GM10248 (cell line): ENCODE measurements at places on chromosomes 2 and 18.

DNA sequence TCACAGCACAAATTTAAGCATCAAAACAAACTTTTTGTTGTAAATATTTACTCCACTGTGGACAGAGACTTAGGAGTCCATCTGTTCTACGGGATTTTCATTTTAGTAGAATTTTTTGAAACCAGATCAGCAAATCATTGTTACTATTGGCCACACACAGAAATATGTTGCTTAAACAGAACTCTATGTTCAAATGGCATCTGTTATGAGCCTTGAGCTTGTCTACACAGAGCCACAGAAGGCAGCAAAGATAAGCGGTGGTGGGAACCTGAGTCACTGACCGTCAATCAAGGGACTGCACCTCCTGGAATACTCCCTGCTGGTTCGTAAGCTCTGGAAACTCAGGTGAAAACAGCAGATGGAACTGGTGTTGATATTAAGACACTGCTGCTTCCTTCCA is 156.8 kb downstream of the TMEM200C start:
- DNase-seq, result no peak

DNA sequence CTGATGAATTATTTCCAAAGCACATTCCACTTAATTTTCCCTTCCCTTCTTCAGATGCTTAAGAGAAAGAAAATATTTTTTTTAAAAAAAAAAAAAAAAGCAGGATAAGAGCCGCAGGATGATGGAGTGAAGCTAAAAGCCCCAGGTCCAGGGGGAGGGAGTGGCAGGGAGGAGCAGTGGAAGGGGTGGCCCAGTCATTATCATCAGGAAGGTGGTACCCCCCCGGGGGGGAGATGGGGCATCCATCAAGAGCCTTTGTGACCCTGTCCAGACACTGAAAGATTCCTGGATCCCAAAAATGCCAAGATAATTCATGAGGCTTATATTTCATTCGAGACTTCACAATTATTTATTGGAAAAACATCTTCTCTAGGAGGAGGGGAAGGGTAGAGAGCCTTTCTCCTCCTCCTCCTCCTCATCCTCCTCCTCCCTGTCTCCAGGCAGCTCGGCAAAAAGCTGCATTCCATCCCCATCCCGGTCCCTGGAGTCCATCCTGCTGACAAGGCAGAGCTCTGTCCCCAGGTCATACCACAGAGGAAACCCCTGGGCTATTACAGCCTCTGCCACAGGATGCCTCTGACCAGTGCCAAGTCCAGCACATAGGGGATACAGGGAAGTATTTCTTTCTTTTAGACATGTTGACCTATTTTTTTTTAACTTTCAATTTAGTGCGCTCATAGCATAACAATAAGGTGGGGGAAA is 125.3 kb downstream of the TWIST2 start:
- peak; percentile 7 for DNase-seq

DNA sequence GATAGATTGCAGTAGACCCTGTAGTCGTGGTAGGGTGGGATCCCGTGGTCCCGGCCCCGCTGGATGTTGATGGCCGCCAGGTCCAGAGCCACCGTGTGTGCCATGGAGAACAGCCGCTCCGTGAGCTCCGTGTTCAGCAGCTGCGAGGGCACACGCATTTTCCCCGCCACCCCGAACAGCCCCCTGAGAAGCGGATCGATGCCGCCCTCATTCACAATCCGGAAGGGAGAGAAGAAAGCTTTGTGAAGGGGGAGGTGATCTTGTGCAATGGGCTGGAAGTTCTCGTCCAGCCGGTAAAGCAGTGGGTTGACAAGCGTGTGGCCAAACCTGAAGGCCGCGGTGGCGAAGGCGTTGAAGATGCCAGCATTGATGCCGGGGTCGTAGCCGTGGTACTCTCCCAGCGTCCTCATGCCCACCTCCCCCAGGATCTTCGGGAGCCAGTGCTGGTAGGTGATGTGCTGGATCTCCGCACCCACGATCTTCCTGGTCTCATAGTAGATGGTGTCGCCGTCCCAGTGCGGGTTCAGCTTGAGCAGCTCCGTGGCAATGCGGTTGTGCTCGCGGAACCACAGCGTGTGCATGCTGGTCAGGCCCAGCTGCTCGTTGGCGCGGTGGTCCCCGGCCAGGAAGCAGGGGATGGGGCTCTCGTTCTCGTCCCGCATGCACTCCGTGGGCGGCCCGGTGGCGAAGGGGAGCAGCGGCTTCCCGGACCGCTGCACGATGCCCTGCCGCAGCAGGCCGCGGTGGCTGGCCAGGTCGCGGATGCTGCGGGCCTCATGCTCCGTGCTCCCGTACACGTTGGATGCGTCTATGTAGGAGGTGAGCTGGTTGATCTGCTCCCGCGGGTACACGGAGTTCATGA is 95.8 kb downstream of the PXDN start:
- no peak for DNase-seq

- DNase-seq, result no peak
Measured at GRCh38 chr18:41858761-41859555, 96.1 kb upstream of the PIK3C3 start.

- no peak for DNase-seq
Measured at GRCh38 chr2:167988296-167988695, 259.1 kb downstream of the STK39 start.

GRCh38 chr18:59837586-59837985 is 62.2 kb upstream of the PMAIP1 start:
- DNase-seq, result peak; percentile 72

DNA sequence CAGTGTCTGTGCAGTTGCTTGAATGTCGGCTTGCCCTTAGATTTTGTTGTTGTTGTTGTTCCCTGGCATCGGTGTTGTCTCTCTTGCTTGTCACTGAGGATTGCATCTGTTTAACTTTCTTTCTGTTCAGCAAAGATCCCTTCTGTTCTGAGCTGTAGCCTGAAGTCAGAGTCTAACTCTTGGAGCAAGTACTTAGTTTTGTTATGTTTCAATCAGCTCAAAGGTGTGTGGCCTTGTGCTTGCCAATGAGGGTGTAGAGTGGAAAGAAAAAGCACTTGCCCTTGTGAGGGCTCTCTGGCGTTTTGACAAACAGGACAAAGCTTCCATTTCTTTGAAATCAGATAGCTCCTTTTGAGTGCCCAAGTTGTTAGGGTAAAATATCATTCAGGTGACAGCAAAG is 757.1 kb upstream of the CDH7 start:
- no peak for DNase-seq

- no peak for DNase-seq
Measured at GRCh38 chr18:41703744-41704530, 251.1 kb upstream of the PIK3C3 start.

DNA sequence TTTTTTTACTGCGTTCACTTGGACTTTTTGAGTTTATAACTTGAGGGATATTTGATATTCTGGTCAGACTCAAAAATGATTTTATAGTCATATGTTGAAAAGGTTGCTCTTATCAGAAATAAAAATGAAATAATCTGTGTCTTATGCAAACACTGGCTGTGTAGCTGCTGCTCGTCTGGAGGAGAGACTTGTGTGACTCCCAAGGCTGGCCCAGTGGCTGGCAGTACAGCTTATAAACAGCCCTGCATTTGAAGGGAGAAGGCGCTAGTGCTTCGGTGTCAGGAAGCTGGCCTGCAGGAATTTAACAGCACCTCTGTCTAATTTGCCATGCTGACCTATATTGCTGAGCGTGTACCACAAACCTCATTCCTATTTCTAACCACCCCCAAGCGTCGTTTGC is 74.5 kb downstream of the ASAP2 start:
- DNase-seq, result no peak

- no peak for DNase-seq
Measured at GRCh38 chr18:10804126-10804525, 278.3 kb downstream of the NAPG start.

- DNase-seq, result peak; percentile 62
Measured at GRCh38 chr2:165293440-165294420, 54.5 kb downstream of the SCN2A start.

DNA sequence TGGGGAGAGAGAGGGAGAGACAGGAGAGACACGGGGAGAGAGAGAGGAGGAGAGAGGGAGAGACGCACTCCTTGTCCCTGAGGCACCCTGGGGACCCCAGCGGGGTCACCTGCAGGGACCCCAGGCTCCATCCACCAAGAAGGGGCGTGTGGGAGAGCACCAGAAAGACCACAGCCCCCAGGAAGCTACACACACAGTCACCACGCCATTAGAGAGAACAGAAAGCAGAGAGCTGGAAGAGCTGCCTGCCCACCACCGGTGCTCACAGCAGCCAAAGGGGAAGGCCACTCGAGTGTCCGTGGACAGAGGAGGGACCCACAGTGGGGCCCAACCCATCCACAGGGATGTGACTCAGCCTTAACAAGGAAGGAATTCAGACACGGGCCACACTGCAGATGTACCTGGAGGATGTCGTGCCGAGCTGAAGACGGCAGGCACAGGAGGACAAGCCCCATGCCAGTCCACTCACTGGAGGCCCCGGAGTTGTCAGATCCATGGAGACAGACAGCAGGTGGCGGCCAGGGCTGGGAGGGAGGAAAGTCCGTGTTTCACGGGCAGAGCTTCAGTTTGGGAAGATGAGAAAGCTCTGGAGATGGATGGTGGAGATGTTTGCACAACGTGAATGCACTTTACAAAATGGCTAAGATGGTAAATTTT is 11.5 kb upstream of the NFATC1 start:
- DNase-seq, result no peak
